Fibroblast of villous mesenchyme (primary cell): ENCODE measurements at places on chromosomes 6 and 20. TPM values are rescaled to one million over a fixed set of nuclear protein-coding genes. Genes with fewer than 3 reads are reported as not detected.

Gene CYP21A2
- under 0.01 TPM in 2 replicates for total RNA-seq

Gene NRSN1
- total RNA-seq = not detected in 2 replicates

- DNase-seq = peak; percentile 13
These were observed 3.7 kb downstream of the GDF5 start for GRCh38 chr20:35434085-35435005.

GRCh38 chr20:20435453-20435852, 67.5 kb downstream of the INSM1 start:
- no peak for DNase-seq

GRCh38 chr6:142530566-142530965, 228.8 kb downstream of the ADGRG6 start:
- DNase-seq = no peak

DNA sequence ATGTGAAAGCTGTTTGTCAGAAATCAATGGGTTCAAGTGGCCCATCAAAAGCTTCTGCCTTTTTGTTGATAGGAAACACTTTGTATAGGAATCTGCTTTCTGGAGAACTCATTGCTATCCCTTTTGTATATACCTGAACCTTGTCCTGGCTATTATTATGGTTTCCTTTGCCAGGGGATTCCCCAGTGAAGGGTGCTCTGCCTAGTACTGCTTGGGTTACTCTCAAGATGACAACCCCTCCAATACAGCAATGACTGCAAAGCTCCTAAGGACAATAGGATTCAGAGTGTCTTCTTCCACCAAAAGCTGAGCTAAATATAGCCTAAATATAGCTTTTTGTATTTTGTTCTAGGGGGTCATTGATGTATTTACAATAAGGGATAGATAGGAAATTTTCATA, 54.0 kb upstream of the PTPRK start:
- no peak for DNase-seq

GRCh38 chr20:19807191-19807945, 49.3 kb downstream of the RIN2 start:
- DNase-seq = peak; percentile 13

DNA sequence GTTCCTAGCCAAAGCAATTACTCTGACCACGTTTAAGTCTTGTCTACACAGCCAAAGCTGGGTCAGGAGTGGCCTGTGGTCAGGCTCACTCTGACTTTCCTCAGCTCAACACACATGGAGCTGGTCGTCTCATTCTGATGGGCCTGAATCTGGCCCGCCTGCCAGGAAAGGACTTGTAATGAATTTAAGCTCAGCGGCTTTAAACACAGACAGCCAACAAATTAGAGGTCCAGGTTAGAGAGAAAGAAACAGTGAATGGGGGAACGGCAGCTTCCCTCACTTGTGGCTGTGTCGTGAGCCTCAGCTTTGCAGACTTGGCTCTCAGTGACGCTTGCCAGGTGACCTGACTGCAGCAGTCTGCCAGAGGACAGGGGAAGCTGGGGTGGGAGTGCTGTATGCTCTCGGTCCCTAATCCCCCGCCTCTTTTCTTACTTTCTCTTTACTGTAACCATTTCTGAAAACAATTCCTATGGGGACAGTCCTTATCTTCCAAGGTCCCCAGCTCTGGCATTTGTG, 121.9 kb upstream of the AGPAT4 start:
- no peak for DNase-seq

DNA sequence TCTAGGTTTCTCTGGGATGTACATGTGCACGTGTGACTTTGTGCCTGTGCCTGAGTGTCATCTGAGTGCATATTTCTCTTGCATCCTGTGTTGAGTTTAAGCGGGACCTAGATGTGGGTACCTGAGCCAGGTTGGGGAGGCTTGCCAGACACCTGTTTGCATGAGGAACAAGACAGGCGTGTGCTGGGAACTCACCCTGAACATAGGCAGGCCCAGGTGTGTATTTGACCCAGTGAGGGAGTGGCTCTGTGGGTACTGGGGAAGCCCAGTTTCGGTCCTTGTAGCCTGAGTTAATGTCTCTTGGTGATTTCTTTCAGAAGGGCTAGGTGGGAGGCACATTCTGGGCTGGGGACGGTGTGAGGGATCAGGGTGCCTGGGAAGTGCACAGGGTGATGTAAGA, 98.6 kb downstream of the TMEM170B start:
- no peak for DNase-seq
